ENCODE measurements at places on chromosomes 12 and 14.
A peak's percentile ranks its signal among the peaks of the same experiment; 100 is the strongest.

DNA sequence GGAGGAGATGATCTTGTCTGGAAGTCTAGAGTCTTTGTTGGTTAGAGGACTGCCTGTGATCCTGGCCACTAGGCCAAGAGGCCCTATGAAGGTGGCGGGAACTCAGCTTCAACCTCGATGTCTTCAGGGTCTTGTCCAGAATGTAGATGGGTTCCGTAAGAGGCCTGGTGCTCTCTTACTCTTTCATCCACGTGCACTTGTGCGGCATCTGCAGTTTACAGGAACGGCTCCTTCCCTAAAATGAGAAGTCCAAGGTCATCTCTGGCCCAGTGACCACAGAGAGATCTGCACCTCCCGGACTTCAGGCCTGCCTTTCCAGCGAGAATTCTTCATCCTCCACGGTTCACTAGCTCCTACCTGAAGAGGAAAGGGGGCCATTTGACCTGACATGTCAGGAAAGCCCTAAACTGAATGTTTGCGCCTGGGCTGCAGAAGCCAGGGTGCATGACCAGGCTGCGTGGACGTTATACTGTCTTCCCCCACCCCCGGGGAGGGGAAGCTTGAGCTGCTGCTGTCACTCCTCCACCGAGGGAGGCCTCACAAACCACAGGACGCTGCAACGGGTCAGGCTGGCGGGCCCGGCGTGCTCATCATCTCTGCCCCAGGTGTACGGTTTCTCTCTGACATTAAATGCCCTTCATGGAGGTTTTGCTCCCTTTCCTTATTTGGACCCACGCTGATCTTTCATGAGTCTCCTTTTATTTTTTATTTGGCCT, 17.7 kb downstream of the WNT5B start:
- no peak for DNase-seq

DNA sequence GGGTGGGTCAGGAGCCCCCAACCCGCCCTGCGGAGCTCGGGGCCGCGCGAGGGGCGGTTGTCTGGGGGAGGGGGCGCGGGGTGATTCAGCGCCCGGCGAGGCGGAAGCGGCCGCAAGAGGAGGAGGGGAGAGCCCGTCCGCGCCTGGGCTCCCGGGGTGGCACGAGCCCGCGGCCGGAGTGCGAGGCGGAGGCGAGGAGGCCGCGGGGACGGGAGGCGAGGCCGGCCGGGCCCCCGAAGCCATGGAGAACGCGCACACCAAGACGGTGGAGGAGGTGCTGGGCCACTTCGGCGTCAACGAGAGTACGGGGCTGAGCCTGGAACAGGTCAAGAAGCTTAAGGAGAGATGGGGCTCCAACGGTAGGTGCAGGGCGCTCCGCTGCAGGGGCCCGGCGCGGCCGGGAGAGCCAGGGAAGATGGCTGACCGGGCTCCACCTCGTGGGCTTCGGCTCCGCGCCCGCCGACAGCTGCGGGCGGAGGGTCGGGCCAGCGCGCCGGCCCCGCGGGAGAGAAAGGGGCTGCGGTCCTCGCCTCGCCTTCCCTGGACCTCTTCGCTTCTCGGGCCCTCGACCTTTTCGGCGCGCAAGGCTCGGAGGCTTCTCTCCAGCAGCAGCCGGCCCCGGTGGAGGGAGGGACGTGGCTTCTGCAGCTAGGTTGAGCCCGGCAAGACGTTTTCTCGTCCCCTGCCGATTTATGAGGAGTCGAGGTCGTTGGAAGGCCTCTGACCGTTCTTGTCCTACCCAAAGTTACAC, 677 bp downstream of the ATP2A2 start:
- DNase-seq, result no peak

GRCh38 chr12:97899956-97900355, 437.4 kb downstream of the RMST start:
- no peak for DNase-seq

DNA sequence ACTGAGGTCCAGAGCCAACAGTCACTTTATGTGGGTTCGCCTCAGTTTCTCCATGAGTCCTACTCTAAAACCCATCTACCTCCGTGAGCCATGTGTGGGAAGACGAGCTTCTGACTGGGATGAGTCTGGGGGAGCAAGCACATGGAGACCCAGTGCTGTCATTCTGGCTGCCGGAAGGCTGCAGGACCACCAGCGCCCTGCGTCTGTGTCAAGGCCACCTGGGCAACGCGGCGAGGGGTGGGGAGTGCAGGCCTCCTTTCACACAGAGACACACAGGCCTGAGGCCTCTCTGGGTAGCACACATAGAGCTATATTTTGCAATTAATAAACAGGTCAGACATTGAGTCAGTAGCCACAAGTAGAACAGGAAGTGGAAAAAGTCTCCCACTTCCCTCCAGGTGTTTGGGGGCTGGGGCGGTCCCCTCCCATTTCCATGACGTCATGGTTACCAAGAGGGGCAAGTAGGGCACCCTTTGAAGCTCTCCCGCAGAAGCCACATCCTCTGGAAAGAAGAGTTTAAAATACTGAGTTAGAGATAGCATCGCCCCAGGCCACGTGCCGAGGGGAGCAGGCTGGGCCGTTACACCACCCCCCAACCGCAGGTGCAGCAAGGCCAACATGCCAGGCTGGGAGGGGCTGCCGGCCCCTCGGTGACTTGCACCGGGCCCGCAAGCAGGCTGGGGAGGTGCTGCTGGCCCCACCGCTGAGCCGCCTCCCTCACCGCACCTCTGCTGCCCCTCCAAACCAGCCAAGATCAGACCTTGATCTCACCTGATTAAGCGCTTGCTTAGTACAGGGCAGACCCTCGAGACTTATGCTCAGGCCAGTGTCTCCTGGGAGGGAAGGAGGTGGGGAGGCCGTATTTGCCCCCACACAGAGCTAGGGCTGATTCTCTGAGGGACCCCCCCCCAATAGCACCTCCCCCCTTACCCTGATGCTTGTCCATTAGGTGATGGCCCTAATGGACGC, 32.7 kb downstream of the DAD1 start:
- peak; percentile 93 for DNase-seq

DNA sequence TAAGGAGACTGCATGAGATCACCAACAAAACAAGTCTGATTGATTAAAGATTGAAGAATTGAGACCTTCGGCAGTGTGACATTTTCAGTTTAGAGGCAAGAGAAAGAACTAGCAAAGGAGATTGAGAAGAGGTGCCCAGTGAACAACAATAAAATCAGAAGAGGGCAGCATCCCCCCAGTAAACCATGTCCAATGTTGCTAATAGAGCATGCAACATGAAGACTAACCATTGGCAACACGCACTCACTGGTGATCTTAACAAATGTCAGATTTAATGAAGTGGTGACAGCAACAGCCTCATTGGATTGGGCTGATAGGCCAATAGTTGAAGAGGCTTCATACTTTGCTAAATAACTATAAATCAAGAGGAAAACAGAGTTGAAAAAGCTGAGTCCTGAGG, 20.7 kb upstream of the TAS2R14 start:
- no peak for DNase-seq
